Amniotic stem cell (primary cell): ENCODE measurements at places on chromosomes 1 and 21.

GRCh38 chr1:209895709-209896108 lies 42.3 kb upstream of the SYT14 start:
- DNase-seq = peak; percentile 14

GRCh38 chr1:173410133-173410793 lies 66.9 kb upstream of the PRDX6 start:
- DNase-seq = no peak

DNA sequence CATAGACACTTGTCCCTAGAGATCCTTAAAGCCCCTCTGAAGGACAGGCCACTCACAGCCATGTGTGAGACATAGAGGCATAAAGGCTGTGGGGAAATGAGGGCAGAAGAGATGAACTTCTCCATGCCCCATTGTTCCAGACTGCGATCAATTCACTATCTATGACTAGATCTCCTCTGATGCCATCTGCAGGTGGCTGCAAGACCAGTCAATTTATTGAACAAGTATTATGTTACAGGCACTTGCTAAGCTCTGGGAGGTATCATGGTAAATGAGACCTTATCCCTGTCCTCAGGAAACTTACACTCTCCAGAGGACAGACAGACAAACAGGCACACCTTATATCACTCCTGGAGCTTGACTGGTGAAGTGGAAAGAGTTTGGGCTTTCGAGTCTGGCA lies 22.9 kb downstream of the UBIAD1 start:
- DNase-seq = no peak

DNA sequence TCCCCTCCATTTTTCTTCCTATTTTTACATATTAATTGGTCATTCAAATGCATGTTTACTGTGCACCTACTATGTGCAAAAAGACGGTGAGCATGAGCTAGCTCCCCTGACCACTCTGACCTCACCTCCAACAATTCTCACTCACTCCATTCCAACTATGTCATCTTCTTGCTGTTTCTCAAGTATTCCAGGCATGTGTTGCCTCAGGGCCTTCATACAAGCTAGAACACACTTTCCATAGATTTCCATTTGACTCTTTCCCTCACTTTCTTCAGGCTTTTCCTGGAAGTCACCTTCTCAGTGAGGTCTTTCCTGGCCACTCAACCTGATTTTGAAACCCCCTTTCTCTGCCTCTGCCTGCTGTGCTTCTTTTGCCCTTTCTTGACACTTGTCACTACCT lies 32.6 kb downstream of the CHIA start:
- no peak for DNase-seq

GRCh38 chr1:165570078-165570477 lies 26.3 kb downstream of the LRRC52 start:
- no peak for DNase-seq

DNA sequence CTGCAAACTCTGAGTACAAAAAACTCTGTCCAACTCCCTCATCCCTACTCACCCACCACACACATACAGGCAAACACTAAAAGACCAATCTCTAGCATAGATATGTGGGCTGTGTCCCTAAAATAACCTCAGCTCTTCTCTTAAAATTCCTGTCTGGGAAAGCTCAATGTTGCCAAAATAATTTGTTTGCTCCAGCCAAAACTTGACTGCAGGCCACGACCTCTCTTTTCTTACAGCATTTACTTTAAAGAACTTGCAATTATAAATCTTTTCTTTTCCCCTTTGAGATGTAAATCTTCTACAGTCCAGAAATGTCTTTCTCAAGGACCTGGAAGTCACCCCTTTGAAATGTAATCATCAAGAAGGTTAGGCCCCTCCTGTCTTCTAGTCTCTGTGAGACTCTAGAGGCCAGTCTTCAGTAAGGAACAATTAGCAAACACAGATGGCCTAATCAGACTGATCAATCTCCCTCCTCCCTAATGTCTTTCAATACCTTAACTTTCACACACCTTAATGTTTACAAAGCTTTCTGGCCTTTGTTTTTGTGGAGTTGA lies 483.6 kb upstream of the RGS18 start:
- no peak for DNase-seq

DNA sequence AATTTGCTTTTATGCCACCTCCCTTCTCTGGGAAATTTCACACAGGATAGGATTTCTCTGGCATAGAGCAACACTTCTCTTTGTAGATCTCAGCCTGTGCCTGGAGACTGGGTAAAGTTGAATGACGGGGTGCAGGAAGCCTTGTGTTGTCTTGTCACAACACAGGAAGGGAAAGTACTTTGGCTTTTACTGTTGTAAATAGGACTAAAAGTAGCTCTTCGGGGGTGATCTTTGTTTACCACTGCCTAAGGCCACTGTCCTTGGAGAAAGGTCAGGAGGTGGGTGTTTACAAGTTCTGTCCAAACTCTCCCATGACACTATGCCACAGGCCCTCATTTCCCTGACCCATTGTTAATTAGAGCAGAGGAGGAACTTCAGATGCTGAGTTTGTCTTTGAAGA lies 139.7 kb downstream of the FGGY start:
- no peak for DNase-seq
